Foreskin keratinocyte (primary cell): ENCODE measurements at places on chromosomes 11 and 22. TPM values are rescaled to one million over a fixed set of nuclear protein-coding genes. Genes with fewer than 3 reads are reported as not detected.

DNA sequence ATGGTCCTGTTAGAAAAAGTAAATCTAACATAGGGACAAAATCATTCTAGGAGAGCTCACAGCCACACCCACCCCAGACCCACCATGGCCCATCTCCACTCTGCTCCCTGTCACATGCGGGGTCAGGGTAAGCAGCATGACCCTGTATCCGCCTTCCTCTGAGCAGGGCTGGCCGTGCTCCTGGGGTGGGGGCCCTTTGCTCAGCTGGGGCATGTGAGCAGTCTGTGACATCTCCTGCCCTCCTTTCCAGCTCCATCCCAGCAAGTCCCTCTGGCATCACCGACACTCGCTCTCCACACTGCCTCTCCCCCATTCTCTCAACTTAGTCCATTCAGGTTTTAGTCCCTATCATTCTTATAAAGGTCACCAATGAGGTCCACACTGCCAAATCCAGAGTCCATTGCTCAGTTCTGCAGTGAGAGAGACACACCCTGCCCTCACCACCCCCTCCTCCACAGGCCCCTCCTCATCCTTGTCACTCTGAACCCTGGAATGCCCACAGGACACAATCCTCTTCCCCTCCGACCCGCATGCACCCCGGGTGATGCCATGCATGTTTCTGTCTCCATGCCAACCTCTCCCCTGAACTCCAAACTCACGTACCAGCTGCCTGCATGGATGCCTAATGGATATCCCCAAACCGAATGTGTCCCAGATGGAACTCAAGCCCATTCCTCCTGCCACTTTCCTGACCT, 65.1 kb upstream of the PITPNB start:
- DNase-seq: no peak

DNA sequence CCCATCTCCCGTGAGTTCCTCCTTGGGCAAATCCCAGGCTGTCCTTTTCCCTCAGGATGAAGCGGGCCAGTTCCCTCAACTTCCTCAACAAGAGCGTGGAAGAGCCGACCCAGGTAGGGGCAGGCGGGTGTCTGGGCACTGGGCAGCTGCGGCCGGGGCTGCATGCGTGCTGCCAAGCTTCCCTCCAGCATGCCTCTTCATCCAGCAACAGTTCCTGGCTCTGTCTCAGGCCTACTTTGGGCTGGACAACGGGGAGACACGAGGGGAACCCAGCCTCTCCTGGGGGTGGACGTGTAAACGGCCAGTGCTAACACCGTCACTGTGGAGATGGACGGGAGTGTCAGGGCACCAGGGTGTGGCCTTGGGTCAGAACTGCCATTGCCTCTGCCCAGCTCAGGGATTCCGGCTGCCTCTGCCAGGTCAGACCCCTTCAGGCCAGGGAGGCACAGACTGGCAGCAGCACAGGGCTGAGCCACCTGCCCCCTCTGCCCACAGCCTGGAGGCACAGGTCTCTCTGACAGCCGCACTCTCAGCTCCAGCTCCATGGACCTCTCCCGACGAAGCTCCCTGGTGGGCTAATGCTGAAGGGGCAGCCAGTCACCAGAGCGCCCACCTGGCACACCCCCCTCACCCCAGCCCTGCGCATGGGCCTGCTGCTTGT, 1.9 kb upstream of the RAB1B start:
- no peak for DNase-seq

DNA sequence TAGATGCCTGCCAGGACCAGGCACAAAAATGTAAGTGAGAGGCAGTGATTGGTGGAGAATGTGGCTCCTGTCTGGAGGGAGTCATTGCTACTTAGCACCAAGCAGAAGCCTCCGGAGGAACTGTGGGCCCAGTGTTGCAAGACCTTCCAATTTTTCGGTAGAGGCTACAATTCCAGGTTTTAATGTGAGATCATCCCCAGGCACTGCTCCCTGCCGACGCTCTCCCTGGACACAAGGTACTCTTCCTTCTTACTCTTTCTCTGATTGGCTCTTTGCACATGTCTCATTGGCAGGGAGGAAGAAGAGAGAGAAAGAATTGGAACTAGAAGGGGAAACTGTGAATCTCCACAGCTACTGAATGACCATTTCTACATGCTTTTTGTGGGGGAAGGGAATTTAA, 53.7 kb upstream of the EP300 start:
- DNase-seq: no peak

DNA sequence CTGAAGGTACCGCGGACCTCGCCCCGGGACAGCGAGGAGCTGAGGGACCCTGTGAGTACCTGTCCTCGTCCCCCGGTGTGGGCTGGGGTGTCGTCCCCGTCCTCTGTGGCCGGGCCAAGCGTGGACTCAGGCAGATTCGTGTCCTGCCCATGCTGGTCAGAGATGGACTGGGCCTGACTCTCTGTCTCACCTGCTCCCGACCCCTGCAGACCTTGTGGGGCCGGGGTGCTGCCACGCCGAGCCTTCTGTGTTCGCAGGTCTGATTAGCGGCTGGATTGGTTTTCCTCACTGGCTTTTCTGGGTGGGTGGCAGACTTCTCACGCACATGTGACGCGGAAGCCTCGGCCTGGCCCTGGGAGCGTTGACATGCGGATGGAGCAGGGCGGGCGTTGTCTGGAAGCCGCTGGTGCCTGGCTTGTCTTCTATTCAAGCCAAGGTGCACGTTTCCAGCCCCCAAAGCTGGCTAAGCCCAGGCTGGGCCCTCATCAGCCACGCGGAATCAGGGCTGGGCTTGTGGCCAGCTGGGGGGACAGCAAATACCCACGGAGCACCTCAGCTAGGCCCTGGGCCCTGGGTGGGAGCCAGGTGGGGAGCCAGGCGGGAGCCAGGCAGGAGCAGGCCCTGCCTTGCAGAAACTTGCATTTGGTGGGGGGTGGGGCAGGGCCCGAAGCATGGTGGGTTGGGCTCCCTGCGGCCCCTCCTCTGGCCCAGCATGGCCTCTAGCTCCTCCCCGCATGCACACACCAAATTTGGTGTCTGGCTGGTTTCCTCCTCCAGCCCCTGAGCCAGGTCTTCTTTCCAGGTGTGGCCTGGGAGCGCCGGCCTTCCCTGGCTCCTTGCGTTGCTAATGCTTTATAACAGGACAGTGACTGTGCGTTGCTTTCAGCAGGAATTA, 7.0 kb downstream of the GRAMD4 start:
- DNase-seq: peak; percentile 90

DNA sequence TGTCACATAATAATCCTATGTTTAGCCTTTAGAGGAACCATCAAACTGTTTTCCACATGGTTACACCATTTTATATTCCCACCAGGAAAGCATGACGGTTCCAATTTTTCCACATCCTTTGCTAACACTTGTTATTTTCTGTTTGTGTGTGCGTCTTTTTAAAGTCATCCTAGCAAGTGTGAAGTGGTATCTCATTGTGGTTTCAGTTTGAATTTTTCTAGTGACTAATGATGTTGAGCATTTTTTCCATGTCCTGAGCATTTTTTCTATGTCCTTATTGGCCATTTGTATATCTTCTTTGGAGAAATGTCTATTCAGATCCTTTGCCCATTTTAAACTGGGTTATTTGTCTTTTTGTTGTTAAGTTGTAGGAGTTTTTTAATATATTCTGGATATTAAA, 53.7 kb upstream of the DEPDC7 start:
- DNase-seq: no peak

DNA sequence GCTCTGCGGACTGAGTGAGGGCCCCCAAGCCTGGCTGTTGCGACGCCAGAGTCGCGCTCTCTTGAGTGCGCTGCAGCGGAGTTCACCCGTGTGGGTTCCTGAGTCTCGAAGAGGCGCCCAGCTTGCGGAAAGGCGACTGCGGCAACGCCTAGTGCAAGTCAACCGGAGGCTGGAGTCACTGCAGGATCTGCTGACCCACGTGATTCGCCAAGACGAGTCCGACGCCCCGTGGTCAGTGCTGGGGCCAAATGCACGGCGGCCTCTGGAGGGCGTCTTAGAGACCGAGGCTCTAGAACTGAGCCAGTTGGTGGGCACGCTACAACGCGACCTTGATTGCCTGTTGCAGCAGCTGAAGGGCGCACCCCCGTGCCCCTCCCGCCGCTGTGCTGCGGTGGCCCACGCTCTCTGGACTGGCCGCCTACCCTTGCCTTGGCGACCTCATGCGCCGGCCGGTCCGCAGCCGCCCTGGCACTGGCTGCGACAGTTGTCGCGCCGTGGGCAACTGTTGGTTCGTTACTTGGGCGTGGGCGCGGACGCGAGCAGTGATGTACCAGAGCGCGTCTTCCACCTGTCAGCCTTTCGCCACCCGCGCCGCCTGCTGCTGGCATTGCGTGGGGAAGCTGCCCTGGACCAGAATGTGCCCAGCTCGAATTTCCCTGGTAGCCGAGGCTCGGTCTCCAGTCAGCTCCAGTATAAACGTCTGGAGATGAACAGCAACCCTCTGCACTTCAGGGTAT, 32.6 kb downstream of the RRP8 start:
- no peak for DNase-seq

DNA sequence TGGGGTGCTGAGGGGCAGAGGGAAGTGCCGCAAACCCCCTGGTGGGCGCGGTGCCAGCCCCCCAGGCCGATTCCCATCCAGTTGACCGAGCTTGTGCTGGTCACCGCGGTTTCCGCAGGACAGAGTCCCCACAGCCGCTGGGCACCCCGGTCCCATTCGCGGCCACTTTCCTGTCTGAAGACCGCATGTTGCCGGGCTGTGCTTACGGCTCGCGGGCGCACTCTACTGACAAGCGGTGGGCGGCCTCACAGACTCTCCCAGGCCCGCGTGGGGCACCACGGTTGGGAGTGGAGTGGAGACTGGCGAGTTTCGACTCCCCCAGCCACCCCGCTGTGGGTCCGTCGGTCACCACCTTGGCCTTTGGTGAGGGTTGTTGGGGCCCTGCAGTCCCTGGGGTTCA, 648 bp upstream of the H19 start:
- DNase-seq: no peak

DNA sequence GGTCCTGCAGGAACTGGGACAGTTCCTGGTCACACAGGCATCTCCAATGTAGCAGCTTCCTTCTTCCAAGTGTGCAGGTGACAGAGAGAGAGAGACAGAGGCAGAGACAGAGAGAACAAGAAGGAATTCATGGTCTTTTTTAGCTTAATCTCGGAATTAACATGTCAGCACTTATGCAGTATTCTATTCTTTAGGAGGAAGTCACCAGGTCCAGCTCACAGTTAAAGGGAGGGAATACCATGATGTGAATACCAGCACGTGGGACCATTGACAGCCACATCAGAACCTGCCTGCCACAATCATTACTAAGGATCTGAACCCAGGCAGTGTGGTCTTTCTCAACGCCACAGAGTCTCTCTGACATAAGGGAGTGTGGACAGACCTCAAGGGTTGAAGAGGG, 341.6 kb downstream of the MN1 start:
- no peak for DNase-seq

SPI1 gene
- not detected in 2 replicates for polyA plus RNA-seq

MS4A7 gene
- polyA plus RNA-seq: not detected in 2 replicates

DBX1 gene
- polyA plus RNA-seq: not detected in 2 replicates
